Testis (tissue), 5 donors: ENCODE measurements at places on chromosomes 1 and 21.

DNA sequence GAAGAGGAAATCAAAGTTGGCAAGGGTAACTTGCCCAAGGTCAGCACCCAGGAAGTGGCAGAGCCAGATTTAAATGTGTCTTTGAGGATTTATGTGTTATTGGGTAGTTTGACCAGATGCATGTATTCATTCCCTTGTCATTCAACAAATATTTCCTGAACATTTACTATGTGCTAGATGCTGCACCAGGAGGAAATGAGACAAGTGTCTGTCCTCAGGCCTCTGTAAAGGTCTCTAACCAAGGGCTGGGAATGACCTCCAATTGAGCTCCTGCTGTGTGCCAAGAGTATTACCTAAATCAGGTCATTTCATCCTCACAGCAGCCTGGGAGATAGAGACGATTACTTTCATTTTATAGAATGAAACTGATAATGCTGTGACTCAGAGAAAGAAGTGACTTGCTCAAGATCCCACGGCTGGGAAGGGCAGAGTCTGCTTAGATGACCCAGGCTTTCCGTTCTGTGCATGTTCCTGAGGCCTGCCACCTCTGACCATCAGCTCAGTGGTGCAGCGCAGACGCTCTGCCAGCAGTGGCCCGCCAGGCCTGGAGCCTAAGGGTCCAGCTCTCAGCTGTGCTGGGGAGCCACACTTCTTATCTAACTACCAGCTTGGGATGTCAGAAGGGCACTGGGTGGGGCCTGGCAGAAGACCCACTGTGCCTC lies 3.5 kb upstream of the TTC22 start:
- no peak for DNase-seq

DNA sequence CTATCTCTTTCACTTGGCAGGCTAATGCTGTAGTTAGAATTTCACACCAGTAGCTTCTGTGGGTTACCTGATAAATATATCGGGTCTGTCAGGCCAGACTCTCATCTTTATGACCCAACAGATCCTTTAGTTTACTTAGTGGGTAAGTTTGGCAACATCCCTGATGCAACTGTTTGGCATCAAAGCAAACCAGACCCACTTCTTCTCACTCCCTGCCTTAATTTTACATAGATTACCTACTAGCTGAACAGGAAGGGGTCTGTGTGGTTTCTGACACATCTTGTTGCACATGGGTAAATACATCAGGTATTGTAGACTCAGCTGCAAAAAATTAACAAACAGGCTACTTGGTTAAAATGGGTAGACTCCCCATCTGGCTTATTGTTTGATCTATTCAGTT lies 3.2 kb upstream of the GUK1 start:
- DNase-seq = no peak

DNA sequence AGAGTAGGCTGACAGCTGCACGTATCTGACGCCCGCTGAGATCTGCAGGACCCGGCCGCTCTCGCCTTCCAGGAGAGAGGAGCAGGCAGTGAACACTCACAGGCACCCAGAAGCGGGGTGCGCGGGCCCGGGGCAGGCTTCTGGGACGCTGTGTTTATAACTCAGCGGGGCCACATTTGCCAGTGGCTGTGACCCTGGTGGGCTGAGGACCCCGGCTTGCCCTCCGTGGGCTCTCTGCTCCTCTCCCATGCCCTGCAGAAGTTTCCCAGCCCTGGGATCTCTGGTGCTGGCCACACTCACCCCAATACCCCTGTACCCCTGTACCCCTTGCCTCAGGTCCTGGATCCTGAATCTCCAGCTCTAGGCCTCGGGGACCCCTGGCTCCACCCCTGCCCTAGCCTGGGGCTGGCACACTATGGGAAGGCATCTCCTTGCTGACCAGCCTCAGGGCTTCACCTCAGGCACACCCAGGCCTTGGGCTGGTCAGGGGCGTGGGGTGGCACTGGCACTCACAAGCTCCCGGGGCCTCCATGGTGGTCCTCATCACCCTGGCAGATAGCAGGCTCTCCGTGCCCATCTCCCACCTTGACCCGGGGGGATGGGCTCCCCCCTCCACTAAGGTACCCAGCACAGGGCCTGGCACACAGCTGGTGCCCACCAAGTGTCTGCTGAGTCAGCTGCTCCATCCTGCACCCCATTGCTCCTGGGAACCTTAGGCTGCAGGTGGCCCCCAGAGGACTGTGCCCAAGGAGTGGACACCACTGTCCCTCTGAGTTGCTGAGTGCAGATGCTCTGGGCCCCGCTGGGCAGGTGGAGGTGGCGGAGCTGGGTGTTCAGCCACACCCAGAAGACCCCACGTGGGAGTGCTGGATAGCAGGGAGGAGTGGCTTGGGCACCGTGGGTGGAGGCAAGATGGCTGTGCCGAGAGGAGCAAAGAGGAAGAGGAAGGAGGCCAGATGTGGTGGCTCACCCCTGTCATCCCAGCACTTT lies 32.4 kb downstream of the MORN1 start:
- no peak for DNase-seq

- DNase-seq = no peak
Measured at GRCh38 chr1:100134872-100135271, 1.9 kb downstream of the TRMT13 start.

DNA sequence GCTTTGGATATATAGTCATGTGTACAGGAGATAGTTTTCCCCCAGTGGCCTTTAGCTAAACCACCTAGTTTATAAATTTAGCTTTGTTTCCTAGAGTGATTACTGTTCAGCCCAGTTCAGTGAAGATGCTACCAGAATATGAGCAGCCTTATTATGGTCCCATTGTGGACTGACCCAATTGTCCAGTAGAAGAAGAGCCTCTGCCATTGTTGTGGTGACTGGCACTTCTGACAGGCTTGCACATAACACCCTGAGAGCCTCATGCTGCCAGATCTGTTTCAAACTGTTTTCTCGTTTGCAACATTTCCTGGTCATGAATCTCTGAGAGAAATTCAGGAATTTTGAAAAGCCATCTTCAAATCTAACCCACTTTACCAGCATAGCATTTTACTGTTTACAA lies 20.6 kb downstream of the KPNA6 start:
- no peak for DNase-seq

DNA sequence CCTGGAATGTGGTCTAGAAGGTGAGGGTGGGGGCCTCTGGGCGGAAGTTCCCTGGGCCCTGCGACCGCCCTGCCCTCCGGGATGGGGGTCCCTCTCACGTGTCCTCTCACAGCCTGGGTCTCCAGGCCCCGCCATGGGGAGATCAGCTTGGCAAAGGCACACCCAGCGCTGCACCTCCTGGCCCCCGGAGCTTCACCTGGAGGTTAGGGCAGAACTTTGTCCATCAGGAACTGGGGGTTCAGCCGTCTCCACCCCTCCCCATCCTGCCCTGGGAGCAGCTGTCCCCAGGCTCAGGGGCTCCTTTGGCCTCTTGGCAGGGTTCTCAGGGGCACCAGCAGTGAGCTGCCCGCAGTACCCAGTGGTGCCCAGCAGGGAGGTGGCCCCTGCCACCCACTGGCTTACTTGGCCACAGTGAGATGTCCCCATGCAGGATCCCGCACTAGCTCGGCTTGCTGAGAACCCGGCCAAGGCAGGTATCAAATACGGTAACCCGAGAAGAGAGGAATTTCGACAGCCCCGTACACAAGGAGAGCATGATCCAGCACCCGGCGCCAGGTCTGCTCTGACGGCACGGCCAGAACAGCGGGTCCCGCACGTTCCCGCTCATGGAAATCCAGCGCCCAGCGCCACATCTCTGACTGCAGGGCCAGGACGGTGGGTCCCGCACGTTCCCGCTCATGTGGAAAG lies 36.7 kb downstream of the RRP1 start:
- DNase-seq = no peak
